Fibroblast of skin of scalp (primary cell): ENCODE measurements at places on chromosomes 11 and 22.

DNA sequence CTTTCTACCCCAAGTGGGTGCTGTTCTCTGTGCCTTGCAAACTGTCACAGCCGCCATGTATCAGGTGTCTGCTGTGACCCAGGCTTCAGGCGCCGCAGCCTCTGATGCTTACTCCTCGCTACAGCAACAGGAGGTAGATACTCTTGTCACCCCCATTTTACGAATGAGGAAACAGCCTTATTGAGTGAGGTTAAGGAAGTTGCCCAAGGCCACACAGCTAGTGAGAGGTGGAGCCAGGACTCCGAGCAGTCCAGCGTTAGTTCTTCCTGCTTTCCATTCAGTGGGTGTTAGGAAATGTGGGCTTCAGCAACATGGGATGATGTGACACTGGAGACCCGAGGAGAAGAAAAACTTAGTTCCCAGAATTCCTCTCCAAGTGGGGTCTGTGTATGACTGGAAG is 14.3 kb downstream of the RNF215 start:
- no peak for DNase-seq

GRCh38 chr22:48827904-48828555 is 999.6 kb downstream of the BRD1 start:
- no peak for DNase-seq

GRCh38 chr11:74520927-74521665 is 27.6 kb upstream of the LIPT2 start:
- no peak for DNase-seq

DNA sequence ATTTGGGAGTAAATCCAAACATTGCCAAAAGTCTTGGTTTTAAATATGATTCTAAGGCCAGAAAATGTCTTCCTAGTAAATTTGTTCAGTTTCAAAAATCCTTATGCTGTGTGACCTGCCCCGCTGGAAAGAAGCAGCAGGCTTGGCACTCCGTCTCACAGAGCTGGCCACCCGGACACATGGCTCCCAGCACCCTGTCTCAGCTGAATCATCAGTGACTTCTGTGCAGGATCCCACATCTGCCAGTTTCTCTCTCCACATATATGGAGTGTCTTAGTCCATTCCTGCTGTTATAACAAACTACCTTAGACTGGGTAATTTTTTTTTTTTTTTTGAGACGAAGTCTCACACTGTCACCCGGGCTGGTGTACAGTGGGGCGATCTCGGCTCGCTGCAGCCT is 356.7 kb downstream of the TBC1D22A start:
- DNase-seq, result no peak

DNA sequence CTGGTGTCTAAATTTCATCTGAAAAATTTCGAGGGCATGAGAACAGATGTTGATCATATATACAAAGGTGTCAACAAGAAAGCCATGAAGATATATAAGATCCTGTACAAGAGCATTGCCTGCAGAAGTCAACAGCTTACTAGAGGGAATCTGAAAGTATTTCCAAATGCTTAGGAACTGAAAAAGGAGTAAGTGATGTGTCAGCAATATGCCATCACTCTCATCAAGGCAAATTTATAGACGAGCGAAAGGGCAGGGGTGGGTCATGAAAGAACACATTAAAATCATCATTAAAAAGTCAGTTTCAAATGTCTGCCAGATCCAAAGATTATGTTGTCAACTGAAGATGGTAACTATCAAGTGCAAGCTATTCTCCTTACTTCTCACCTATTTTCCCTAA is 1299.0 kb downstream of the LRRC4C start:
- no peak for DNase-seq

GRCh38 chr22:28544431-28544868 is 135.2 kb downstream of the TTC28 start:
- no peak for DNase-seq

GRCh38 chr22:39946503-39947219 is 13.5 kb upstream of the TMA7B start:
- DNase-seq, result no peak

- no peak for DNase-seq
Observed at GRCh38 chr22:39722032-39722325, 151.4 kb downstream of the CACNA1I start.

DNA sequence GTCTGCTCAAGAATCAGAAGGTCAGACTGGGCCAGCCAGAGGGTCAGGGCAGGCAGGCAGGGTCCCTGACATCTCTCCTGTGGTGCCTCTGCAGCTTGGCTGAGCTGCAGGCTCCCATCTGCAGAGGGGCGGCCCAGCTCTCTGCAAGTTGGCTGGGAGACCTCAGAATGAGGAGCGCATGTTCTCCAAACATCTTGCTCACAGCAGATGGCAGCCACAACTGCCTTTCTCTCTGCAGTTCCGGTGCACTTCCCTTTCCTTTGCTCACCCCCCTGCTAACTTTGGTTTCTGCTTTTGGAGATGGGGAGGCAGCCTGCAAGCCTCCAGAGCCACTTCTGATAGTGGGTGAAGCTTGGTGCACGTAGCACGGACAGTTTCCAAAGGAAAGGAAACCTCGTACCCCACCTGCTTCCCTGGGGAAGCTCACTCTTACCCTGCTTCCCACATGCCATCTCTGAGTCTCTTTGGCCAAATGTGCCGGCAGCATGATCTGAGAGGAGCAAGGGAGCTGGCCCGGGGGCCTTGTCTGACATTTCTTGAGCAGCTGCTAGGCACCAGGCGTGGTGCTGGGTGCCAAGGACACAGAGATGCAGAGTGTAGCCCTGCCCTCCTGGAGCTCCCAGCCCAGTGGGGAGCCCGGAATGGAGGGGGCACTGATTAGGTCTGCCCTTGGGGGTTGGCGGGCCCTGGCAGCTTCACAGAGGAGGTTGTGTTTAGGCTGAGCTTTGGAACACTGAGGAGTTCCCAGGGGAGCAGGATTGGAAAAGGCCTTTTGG is 18.2 kb downstream of the DAGLA start:
- no peak for DNase-seq

DNA sequence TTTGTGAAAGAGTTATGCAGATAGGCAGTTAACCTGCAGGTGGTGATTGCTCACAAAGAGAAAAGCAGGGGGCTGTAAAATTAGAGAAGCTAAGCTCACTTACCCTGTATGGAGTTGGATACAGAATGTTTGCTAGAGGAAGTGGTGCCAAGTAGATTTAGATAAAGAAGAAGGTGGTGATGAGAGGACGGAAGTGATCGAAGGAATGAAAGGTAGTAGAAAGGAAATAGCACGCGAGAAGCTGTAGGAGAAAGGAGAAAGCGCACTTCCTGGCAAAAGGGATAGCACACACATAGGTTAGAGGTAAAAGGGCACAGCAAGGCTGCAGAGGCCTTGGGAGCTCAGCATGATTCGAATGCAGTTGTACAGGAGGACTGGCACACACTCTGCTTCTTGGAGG is 87.3 kb upstream of the CTSC start:
- DNase-seq, result no peak

DNA sequence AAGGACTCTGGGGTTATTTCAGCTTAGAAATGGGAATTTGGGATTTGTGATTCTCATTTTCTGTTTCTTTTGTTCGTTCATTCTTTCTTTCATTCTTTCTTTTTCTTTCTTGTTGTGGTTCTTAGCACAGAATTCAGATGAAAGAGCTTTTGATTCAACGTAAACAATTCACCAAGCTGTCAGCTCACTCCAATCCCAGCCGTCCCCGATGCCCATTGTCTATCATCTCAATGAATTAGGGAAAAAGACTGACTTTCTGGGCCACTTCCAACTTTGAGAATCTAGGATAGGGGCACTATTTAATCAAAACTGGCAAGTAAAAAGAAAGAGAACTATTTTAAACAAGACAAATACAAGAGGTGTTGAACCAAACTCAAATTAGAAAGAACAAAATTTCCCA is 25.1 kb upstream of the TMA7B start:
- DNase-seq, result no peak

DNA sequence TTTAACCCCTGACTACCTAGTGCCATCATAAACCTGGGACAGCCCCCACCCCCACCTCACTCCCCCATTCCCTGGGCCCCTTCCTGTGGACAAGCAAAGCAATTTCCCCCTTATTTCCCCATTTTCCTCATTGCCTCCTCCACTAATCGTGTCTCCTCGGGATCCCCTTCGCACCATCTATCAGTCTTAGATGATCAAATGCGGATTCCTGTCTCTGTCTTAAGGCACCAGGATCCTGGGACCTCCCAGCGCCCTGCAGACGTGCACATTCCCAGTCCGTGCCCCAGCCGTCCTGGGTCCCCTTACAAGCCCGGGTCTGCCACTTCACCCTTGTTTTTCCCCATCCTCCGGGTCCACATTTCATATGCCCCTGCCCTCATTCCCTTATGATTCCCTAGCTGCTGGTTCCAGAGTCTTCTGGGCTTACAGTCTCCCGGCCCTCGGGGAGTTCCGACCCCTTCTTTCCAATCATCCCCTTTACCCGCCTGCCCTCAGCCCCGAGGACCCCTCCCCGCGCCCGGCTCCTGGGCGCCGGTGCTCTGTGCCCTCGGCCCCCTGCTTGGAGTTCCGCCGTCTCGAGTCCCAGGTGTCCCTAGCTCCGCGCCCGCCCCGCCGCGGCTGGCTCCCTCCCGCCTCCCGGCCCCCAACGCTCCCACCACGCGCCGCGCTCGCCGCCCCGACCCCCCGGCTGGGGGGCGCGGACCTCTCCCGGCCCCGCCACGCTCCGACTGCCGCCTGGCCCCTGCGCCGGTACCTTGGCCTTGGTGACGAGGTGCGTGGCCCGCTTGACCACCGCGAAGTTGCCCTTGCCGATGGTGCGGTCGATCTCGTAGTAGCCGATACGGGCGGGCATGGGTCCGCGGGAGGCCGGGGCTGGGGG is 599 bp downstream of the SIK3 start:
- DNase-seq, result no peak

DNA sequence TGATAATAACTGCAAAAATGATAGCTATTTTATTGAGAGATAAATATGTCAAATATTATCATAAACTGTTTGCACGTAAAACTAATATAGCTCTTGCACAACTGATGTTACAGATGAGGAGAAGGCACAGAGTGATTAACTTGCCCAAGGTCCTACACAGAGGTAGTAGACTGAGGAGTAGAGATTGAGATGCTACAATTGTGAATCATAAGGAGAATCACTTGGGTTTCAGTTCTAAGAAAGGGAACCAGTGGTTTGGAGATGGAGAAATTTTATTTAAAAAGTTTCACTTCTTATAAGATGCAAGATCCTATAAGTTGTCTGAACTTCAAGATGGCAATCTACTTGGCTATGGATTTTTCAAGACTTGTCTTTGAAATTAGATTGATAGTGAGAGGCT is 224.8 kb upstream of the RAG2 start:
- DNase-seq, result no peak

- DNase-seq, result peak; percentile 68
Observed at GRCh38 chr11:68471360-68472340, 11.1 kb downstream of the PPP6R3 start.
